Tibial artery (tissue), 4 donors: ENCODE measurements at places on chromosomes 4 and X.

DNA sequence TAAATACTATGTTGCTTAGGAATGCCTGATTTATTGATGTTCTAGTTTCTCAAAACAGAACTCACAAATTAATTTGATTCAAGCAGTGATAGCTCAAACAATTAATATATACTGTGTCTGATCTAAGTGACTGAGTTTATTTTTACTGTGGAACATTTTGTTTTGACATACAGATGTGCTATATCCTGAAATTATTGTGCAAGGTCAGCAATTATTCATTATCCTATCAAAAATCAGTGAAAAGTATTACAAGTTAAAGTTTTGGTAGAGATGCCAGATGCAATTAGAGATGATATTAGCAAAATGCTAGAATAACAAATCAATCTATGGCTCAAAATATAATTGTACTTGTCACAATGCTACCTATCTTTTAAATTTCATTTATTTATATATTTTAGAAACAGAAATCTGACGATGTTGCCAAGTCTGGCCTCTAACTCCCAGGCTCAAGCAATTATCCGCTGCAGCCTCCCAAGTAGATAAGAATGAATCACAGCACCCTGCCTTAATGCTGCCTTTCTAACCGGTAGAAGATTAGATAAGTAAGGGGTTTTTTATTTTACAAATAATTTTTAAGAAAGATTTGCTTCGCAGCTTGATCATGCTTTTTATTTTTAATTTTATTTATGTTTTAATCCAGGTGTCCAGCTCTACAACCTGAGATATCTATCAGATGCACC is 825.5 kb upstream of the NDST4 start:
- DNase-seq, result no peak

DNA sequence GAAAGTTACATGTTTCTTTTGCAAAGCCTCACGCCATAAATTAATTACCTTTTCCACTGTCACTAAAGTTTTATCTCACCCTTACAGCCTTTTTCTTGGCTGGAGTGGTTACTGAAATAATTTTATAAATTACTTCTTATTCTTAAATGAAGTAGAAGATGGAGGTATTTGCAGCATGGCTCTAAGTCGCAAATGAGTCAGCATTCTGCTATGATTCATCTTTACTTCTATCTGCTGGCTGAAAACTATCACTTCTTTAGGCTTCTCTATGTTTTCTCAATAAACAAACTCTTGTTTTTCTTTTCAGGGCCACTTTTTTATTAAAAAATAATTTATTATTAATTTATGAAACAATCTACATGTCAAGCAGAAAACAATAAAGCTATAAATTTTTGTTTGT is 210.2 kb upstream of the GYPA start:
- no peak for DNase-seq

DNA sequence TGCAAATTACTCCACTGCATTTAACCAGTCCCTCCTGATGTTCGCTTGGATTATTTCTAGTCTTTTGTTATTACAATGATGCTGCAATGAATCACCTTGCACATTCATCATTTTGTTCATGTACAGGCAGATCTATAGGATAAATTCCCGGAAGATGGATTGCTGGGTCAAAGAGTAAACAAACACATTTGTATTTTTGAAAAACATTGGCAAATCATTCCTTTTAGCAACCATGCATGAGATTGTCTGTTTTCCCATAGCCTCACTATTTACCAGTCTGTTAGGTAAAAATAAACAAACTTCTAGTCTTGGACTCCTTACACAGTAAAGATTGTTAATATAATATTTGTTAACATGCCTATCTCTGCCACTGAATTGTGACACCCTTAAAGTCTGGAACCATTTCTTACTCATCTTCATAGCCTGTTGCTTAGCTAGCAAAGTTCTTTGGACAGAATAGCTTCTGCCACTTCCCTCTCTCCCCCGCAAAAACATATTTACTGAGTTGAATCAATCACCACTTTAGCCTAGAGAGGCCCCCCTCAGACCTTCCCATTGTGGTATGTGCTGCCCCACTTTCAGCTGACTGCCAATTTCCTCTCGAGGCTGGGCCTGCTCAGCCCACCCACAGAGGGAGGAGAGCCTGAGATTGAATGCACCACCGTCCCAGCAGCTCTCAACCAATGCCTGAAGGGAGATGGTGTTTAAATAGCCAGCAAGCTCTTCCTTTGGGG is 108.4 kb upstream of the ATXN3L start:
- no peak for DNase-seq

- DNase-seq, result no peak
Measured at GRCh38 chr4:127604949-127605709, 27.6 kb upstream of the INTU start.

GRCh38 chr4:138334346-138335016 is 92.3 kb upstream of the SLC7A11 start:
- DNase-seq, result no peak

DNA sequence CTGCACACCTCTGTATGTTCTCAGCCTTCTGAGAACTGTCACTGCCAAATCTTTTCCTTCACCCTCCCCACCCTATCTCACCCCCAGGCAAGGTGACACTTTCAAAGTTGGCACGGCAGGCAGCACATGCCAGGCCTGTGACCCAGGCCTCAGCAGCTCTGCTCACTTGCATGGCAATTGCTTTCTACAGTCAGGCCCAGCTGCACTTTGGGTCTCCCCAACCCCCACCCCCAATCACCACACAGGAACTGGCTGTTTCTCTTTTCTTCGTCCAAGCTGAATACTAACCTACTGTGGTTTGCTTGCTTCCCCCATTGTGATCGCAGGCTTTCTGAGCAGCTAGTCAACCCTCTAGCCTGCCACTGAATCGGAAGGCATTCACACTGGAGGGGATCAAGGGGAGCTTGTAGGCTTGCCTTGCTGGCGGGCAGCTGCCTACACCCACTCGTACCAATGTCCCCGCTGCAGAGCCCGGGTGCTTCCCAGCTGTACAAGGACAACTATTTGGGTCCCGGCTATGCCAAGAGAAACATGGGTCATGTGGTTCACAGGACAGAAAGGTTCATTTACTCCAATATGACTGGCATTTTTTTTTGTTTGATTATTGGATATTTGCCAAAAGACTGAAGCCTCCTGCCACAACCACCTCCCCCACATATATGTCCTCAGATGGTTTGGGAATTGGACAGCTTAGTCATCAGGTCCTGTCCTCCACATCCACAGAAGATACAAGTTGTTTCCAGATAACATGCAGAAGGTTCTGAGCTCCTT is 28.1 kb downstream of the SLC25A43 start:
- no peak for DNase-seq

DNA sequence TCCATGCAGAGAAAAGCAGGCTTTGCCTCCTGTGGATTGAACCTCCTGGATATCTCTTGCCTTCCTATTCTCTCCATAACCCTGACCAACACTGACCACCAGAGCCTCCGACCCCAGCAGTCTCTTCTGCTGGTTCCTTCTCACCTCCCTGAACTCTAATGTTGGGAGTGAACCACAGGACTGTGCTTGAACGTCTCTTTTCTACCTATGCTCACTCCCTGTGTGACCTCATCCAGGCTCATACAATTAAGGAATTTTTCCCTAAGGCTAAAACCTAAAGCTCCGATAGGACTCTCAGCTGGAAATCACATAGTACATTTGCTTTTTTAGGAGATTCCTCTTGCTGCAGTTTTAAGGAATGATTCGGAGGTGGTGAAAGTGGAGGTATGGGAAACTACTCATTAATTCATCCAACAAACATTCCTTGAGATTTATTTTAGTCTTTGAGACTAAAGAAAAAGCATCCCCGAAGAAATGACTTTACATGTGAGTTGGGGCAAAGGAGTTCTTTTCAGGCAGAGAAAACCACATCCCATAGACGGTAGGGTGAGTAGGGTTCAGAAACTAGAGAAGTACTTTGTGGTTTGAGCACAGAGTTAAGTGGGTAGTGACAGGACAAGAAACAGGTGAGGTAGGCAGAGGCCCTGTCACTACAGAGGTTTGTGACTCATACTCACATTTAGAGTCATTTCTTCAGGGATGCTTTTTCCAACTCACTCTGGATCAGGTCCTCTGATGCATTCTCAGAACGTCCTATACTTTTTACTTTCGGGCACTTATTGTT is 30.8 kb downstream of the NDNF start:
- no peak for DNase-seq

DNA sequence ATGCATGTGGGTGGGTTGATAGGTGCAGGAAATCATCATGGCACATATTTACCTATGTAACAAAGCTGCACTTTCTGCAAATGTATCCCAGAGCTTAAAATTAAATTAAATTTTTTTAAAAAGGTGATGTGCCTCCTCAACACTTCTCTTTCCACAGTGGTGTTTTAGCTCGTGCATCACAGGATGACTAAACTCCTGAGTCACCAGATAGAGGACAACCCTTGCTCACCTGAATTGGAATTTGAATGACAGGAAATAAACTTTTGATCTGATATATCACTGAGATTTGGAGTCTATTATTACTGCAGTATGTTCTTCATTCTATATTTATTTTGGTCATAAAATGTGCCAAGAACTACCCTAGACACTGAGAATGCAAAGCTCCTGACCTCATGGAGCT is 185.3 kb downstream of the MAPK10 start:
- no peak for DNase-seq

DNA sequence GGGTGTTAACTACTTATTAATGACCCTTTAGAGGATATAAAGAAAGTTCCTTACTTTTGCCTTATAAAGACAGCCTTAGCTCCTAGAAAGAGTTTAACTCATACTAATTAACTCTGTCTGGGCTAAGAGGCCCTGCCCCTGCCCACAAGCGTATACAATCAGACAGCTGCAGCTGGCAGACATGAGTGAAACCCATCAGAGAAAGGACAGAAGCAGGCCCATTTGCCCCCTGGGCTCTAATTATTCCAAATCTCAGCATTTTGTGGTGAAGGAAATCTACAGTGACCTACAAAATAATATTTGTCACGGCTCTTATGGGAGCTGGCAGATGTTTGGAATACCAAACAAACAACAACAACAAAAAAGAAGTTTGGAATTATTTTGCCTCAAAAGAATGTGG is 71.8 kb downstream of the CHRDL1 start:
- DNase-seq, result no peak

DNA sequence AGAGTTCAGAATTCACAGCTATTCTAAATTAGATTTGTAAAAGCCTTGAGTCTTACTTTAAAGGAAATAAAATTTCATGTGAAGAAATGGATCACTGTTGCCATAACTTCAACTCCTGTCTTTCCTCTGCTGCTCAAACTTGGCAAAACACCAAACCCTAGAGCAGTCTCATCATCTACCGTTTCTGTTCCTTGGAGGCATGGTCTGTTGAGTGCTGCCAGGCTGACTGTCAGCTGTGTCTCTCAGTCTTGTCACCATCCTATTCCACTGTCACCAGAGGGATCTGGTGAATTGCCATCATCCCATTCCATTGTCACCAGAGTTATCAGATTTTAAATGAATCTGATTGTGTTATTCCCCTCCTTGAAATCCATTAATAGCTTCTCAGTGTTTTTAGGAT is 55.6 kb downstream of the STIM2 start:
- no peak for DNase-seq

GRCh38 chrX:110006821-110007375 is 4.0 kb downstream of the TMEM164 start:
- DNase-seq, result no peak

- DNase-seq, result no peak
Measured at GRCh38 chr4:55183926-55184599, 58.7 kb upstream of the KDR start.

DNA sequence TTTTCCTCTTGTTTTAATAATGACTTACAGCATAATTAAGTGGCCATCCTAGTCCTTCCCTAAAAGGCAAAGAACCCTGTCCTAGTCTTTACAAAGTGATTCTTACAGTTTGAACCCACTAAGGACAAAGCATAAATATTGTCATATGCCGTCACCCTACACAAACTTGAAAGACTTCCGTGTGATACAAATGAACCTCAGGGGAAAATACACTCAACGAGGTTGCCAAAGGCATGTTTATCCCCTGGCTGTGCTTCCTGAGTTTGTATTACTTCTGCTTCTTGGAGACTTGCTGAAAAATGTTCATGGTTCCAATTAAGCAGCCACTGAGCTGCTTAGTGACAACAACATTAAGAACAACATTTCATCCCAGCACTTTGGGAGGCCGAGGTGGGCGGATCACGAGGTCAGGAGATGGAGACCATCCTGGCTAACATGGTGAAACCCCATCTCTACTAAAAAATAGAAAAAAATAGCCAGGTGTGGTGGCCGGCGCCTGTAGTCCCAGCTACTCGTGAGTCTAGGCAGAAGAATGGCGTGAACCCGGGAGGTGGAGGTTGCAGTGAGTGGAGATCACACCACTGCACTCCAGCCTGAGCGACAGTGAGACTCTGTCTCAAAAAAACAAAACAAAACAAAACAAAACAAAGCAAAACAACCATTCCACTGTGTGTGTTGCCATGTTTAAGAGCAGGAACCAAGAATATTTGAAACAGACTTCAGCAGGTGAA is 16.2 kb downstream of the RASSF6 start:
- no peak for DNase-seq

- no peak for DNase-seq
Measured at GRCh38 chr4:144955104-144955503, 142.9 kb downstream of the ANAPC10 start.

GRCh38 chrX:54641530-54641929 is 111.5 kb downstream of the GNL3L start:
- no peak for DNase-seq

GRCh38 chr4:86302251-86302650 is 57.6 kb downstream of the MAPK10 start:
- DNase-seq, result no peak

DNA sequence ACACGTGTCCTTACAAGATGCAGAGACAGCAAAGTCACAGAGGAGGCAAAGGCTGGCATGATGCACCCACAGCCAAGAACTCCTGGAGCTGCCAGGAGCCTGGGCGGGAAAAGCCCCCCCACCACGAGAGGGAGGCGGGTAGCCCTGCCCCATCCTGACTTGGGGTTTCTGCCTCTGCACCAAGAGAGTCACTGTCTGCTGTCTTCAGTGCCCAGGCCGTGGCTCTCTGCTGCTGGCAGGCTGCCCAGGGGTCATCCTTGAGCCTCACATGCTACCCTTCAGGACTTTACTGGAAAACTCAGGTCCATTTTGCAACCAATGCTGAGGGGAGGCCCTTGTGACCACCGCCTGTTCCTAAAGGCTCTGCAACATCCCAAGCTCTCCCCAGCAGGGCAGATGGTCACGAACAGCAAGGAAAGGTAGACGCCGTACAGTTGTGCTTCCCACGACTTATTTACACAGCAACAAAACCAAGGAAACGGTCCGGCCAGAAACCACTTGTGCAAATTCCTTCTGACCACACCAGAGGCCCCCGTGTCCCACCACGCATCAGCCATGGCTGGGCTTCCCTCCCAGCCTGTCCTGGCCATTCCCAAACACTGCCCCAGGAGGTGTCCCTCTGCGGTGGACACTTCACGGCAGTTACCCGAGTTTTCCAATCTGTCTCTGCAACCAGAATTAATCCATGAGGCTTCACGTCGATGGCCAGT is 56.9 kb downstream of the ACOX3 start:
- no peak for DNase-seq
